Gastroesophageal sphincter (tissue), 4 donors: ENCODE measurements at places on chromosomes 6 and 20. TPM values are rescaled to one million over a fixed set of nuclear protein-coding genes. Genes with fewer than 3 reads are reported as not detected.

The FOXP4 gene
- 8.7 TPM for total RNA-seq

The DZANK1 gene
- total RNA-seq = 2.3 TPM

The BCAS1 gene
- total RNA-seq = 0.35 TPM

The C6orf163 gene
- total RNA-seq = 0.81 TPM

The CGA gene
- not detected for total RNA-seq

The ID1 gene
- total RNA-seq = 461 TPM

GRCh38 chr6:157328108-157328692 lies 4.9 kb upstream of the TMEM242 start:
- H3K27ac ChIP-seq = no peak overlapping the region
- peaks cover 13% of the 10 kb centered on the region for H3K27me3 ChIP-seq
- H3K36me3 ChIP-seq = no peaks in the 10 kb centered on the region

DNA sequence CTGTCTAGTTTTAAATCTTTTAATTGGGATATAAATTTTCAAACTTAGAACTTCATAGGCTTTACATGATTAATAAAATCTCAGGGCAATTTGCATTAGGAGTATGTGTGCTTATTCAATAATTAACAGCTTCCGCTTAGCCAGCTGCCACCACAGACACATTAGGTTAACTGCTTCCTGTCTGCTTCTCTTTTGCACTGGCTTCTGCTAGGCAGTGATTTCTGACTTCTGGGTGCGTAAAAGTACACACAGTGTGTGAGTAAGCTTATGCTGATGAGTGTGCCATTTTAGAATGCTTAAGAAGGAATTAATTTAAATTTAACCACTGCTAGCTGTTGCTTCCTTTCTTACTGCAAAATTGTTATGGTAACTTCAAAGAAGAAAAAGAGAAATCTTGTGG lies 73.9 kb downstream of the F13A1 start:
- H3K4me1 ChIP-seq = no peaks in the 10 kb centered on the region
- H3K36me3 ChIP-seq = no peaks in the 10 kb centered on the region
- no peak overlapping the region for H3K27ac ChIP-seq
- H3K4me3 ChIP-seq = no peak overlapping the region
- peaks cover 10% of the 10 kb centered on the region for H3K27me3 ChIP-seq

DNA sequence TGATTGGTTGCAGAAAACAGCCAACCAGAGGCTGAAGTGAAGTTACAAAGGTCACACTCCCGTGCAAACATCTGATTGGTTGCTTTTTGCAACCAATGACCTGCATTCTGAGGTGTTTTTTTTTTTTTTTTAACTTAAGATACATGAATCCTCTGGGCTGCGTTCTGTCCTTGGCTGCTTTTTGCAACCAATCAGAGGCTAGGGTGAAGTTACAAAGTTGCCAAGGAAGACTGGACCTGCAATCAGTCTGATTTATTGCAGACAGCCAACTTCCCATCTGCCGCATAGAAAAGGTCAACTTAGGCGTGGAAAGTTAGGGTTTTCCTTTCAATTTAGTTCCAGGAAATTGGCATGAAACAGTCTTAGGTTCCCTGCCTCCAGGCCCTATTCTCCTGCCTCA lies 292.9 kb downstream of the PLCB1 start:
- no peak overlapping the region for H3K4me3 ChIP-seq
- H3K36me3 ChIP-seq = no peaks in the 10 kb centered on the region
- no peak overlapping the region for H3K27ac ChIP-seq

- no peaks in the 10 kb centered on the region for H3K27me3 ChIP-seq
- H3K36me3 ChIP-seq = no peaks in the 10 kb centered on the region
- ATAC-seq = no peak
- no peak overlapping the region for H3K4me3 ChIP-seq
Measured at GRCh38 chr20:10381477-10381876, 52.5 kb downstream of the MKKS start.

DNA sequence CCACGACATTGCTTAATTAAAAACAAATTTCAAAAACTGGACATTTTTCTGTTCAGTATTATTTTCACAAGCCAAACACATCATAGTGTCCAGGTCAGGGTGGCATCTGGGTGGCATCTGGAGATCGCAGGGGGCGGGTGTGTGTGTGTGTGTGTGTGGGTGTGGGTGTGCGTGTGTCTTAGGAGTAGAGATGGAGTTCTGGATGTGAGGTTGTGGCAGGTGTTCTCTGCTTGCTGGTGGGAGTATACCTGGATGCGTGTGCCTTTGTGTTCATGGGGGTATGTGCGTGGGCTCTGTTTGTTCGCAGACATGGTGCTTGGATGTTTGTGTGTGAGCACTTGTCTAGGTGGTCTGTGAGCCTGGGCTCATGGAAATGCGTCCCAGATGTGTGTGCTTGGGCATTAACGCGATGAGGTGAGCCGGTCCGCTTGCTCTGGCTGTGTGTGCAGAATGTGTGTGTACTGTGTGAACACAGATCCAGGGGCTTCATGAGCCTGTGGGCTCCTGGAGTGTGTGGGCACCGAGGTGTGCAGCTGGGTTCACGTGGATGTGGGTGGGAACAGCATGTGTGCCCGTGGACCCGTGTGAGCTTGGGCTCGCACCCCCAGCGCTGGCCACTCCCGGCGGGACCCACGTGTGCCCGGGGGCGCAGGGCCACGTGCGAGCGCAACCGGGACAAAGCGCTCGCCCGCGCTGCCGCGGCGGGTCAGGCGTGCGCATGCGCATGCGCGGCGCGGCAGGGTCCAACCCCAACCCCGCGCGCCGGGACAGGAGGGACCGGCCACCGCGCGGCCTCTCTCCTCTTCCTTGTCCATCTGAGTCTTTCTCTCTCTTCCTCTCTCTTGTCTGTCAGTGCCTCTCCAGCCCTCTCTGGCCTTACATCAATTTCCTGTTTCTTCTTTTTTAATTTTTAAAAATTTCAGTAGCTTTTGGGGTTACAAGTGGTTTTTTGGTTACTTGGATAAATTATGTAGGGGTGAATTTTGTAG lies 60.4 kb downstream of the SRC start:
- H3K27me3 ChIP-seq = peaks cover 28% of the 10 kb centered on the region
- no peaks in the 10 kb centered on the region for H3K4me1 ChIP-seq
- peak; percentile 64 for ATAC-seq
- peak overlapping the region; percentile 7 for H3K4me3 ChIP-seq
- peak overlapping the region; percentile 5 for H3K27ac ChIP-seq

GRCh38 chr20:50284811-50285375 lies 94.3 kb downstream of the CEBPB start:
- no peak for ATAC-seq
- H3K36me3 ChIP-seq = no peaks in the 10 kb centered on the region
- H3K4me1 ChIP-seq = no peaks in the 10 kb centered on the region
- H3K27me3 ChIP-seq = no peaks in the 10 kb centered on the region
- no peak overlapping the region for H3K4me3 ChIP-seq

DNA sequence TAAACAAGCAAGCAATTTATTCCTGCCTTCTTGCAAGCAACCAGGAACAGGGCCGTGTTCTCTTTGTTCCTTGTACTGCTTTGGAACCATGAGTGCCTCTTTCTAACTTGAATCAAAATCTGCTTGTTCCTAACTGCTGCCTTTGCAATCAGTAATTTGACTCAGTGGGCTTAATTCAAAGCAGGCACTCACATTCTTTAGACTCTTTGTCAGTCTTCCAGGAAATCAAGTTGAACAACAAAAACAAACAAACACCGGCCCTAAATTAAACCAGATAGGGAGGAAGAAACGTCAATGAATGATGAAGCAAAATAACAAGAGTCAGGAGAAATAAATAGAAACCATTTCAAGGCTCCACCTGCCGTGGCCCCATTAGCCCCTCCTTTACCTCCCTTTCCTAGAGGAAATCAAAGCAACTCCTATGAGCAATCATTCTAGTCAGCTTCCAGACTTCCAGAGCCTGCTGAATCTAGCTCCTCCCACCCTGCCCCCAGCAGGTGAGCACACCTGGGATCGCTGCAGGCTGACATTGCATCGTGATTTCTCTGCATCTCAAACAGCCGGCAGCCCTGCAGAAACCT lies 582.2 kb upstream of the FLRT3 start:
- H3K4me1 ChIP-seq = peaks cover 6% of the 10 kb centered on the region
- no peak overlapping the region for H3K27ac ChIP-seq
- H3K27me3 ChIP-seq = no peaks in the 10 kb centered on the region
- H3K4me3 ChIP-seq = no peak overlapping the region

GRCh38 chr6:159754959-159755914 lies 6.6 kb upstream of the ACAT2 start:
- peaks cover 76% of the 10 kb centered on the region for H3K36me3 ChIP-seq
- ATAC-seq = peak; percentile 31
- no peak overlapping the region for H3K4me3 ChIP-seq
- H3K27me3 ChIP-seq = no peaks in the 10 kb centered on the region

DNA sequence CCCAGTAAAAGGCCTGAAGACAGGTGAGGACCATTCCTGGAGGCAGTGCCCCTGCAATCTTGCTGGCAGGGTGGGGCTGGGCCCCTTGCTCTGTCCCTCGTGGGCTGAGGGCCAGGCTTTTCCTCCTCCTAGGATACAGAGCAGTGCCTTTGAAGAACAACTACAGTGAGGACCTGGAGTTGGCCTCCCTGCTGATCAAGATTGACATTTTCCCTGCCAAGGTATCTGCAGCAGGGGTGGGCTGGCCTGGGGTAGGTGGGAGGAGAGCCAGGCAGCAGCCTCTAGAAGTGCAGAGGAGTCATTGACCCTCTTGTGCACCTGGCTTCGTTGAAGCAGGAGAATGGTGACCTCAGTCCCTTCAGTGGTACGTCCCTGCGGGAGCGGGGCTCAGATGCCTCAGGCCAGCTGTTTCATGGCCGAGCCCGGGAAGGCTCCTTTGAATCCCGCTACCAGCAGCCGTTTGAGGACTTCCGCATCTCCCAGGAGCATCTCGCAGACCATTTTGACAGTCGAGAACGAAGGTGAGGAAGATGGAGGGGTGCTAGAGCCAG lies 36.5 kb downstream of the PLCG1 start:
- H3K27me3 ChIP-seq = no peaks in the 10 kb centered on the region
- peak overlapping the region; percentile 29 for H3K27ac ChIP-seq
- H3K4me1 ChIP-seq = peaks cover 84% of the 10 kb centered on the region
- ATAC-seq = no peak
- no peak overlapping the region for H3K4me3 ChIP-seq
